Naive thymus-derived CD4-positive, alpha-beta T cell (primary cell): ENCODE measurements at places on chromosomes 3 and 15.

GRCh38 chr3:118799303-118799702 lies 235.3 kb downstream of the IGSF11 start:
- no peak for DNase-seq

- no peak for DNase-seq
Measured at GRCh38 chr3:27160779-27161287, 208.3 kb downstream of the NEK10 start.

DNA sequence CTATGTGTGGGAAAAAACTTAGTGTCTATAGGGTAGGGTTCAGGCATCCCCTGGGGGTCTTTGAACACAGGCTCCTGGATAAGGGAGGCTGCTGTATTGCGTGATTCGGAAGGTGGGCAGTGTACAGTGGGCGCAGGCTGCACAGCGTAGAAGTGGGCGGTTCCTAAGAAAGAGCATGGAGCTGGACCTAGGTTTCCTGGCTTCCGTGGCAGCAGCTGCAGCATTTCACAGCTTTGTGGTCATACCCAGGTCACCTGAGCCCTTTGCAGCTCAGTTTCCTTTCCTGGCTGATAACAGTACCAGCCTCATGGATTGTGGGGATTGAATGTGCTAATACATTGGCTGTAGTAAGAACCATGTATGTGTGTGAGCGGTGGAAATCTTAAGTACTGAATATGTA lies 22.2 kb downstream of the CFAP100 start:
- DNase-seq = no peak

DNA sequence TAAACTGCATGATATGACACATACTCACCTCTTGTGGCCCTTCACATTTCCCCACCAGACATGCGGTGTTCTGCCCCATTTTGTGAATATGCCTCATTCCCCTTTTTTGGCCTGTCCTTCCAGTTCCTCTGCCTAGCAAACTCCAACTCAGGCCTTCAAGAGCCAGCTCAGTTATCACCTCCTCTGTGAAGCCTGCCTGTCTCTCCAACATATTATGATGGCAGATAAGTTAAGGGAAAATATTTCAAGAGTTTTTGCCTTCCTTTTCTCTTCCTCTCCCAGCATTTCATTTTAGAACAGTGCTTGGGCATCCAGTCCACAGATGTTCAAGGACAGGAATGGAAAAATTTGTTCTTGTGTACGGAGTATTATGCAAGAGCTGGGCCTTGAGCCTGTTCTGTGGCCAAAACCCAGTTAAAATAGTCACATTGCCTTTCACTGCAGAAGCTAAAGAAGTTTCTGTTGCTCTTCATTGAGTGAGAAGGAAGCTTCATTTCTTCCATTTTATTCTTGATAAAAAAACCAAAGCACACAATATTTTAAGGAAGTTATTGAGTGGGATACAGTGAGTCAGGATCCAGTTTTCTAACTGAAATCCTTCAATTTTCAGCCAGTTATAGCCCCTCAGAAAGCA lies 192.0 kb downstream of the GHSR start:
- no peak for DNase-seq

GRCh38 chr3:108177536-108177935 lies 44.7 kb downstream of the IFT57 start:
- DNase-seq = no peak

DNA sequence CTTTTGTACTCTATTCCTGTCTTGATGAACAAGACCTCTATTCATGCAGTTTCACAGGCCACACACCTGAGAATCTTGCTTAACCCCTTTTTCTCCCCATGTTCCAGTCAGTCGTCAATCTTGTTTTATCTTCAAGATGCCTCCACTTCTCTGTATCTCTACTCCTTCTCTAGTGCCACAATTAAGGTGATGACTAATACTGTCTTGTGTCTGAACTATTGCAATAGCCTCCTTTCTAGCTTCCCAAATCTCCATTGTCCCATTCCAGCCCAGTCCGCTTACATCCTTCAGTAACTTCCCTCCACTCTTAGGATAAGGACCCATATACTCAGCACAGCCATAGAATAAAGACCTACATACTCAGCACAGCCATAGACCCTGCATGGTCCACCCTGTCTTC lies 24.7 kb downstream of the CHST14 start:
- no peak for DNase-seq

DNA sequence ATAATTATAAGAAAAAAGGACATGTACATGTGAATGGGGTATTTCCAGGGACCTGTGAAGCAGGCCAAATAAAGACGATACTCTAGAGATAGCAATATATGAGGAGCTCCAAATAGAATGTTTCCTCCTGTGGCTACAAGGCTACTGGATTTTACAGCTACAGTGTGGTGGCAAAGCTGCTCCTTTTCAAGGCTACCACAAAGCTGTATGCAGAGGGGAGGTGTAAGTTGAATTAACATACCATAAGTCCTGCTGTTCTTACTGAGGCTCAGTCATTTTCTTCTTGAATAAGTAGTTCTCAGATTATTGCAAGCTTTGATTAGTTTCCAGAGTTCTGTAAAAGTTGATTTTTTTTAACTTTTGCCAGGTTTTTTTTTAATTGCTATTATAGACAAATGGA lies 1184.6 kb upstream of the EPHA6 start:
- DNase-seq = no peak

DNA sequence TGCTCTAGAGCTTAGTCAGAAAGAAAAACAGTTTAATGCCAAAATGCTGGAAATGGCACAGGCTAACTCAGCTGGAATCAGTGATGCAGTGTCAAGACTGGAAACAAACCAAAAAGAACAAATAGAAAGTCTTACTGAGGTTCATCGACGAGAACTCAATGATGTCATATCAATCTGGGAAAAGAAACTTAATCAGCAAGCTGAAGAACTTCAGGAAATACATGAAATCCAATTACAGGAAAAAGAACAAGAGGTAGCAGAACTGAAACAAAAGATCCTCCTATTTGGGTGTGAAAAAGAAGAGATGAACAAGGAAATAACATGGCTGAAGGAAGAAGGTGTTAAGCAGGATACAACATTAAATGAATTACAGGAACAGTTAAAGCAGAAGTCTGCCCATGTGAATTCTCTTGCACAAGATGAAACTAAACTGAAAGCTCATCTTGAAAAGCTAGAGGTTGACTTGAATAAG lies 150.5 kb upstream of the LRRFIP2 start:
- DNase-seq = no peak

- no peak for DNase-seq
Measured at GRCh38 chr3:125128861-125129501, 73.2 kb upstream of the HEG1 start.

- no peak for DNase-seq
Measured at GRCh38 chr3:43926055-43926454, 235.3 kb downstream of the ABHD5 start.

- DNase-seq = no peak
Measured at GRCh38 chr15:43214592-43215295, 6.1 kb downstream of the EPB42 start.

DNA sequence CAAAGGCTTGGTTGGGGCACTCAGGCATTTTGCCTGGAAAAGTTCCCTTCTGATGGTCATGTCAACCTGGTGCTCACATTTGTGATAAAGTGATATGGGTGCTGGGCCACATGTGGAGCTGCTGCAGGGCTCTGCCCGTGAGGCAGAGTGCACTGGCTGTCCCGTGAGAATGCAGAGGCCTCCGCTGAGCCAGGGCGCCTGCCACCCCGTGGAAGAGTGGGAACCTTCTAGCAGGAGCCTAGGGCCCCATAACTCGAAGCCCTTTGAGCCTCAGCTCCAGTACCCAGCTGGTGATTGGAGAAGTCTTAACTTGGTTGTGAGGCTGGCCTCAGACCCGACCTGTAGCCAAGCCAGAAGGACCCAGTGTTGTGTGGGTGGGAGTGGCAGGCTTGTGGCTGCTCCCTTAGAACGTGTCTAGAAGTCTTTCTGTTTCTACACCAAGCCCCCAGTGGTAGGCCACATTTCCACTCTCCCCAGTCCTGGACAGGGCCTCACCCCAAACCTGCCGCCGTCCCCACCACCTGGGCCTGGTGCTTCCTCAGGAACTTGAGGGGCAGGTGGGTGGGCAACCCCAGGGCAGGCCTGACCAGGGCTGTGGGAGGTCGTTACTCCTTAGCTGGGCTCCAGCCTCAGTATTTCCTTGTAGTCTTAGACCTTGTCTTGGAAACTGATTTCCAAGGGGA lies 19.7 kb downstream of the SEC61A1 start:
- DNase-seq = no peak

- no peak for DNase-seq
Measured at GRCh38 chr3:170689296-170689829, 103.5 kb upstream of the SLC7A14 start.

DNA sequence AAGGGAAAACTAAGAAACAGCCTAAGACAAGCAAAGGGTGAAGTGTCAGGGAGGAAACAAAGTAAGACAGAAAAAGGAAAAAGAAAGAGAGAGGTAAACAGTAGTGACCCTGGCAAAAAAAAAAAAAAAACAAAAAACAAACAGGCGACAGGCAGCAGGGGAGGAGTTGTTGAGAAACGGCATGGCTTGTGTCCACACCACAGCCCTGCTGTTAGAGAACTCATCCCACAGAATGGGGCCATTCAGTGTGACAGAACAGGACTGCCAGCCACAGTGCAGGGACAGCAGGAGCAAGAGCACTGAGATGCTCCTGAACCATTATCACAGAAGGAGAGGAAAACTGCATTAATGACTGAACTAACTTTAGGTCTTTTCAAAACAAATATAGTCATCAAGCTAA lies 29.7 kb downstream of the MECOM start:
- no peak for DNase-seq

DNA sequence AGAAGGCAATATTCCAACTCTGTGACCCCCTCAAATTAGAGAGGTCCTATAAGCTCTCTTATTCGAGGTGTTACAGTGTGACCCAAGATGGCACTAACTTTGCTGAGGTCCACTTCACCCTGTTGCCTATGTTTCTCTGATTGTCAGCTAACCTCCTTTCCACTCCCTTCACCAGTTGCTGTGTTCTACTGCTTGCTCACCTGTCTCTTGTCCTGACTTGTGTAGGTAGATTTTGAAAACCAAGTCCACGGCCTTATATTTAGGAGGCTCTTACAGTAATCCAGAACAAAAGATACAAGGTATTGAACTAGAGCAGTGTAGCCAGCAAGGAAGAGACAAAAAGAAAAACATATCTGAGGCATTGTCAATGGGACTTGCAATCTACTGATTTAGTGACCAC lies 20.1 kb upstream of the GSK3B start:
- no peak for DNase-seq

GRCh38 chr3:69855436-69856162 lies 116.3 kb downstream of the MITF start:
- no peak for DNase-seq

DNA sequence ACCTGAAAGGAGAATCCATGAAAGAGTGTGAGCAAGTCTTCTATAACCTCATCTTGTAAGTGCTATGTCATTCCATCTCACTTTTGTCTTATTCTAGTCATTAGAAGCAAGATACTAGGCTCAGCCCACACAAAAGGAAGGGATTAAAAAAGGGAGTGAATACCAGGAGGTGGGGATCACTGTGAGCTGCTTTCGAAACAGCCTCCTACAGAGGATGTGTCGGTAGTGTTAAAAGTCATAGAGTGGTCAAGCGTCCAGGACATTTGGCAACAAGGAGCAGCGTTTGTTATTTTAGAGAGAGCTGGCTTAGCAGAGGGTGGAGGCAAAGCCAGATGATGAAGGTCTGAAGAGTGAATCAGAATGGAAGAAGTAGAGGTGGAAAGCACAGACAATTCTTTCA lies 11.7 kb upstream of the ZNF148 start:
- DNase-seq = no peak

DNA sequence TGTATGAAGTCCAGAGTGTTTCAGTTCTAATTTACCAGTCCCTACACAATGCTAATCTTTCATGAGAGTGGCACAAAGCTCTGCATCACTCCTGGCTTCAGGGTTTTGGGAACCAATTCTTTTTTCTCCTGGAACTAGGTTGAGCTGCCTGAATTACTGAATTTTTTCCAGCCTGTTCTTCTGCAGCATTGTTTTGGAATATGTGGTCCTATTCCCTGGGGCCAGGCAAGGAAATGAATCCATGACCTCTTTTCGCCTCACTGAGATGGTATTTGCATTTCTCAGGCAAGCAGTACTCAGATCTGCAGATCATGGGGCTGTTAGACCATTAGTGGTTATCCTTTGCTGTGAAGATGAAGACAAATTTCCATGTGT lies 25.6 kb upstream of the GPR171 start:
- no peak for DNase-seq

- no peak for DNase-seq
Measured at GRCh38 chr3:193938613-193939012, 197.3 kb upstream of the HES1 start.

DNA sequence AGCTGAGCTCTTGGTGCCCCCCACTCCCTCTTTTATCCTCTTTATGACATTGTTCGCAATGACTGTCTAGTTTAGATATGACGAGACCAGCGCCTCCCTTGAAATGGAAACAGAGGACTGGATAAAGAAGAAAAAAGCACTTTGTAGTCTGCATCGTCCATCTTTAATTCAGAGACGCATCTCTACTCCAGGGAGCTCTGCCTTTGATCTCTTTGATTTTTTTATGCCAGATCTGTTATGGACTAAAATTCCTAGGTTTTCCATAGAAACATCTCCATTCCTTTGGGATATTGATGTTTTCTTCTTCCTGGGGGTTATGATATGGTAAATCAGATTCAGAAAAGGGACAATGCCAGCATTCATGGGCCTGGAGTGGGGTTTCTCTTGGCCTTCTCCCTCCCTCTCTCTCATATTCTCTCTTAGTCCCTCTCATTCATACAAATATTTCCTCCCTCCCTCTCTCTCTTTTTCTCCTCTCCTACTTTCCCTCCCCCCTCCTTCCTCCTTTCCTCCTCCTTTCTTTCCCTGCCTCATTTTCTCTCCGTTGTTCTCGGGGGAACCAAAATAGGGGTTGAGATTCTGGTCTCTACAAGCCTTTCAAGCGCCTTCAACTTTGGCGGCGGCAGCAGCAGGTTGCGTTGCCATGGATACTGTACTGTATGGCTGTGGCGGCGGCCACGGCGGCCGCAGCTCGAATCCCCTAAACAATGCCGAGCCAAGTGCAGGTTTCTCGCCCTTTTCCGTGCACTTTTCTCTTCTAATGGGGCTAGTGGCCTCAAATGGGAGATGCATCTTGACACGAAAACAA lies 45.5 kb downstream of the ZIC4 start:
- DNase-seq = no peak

DNA sequence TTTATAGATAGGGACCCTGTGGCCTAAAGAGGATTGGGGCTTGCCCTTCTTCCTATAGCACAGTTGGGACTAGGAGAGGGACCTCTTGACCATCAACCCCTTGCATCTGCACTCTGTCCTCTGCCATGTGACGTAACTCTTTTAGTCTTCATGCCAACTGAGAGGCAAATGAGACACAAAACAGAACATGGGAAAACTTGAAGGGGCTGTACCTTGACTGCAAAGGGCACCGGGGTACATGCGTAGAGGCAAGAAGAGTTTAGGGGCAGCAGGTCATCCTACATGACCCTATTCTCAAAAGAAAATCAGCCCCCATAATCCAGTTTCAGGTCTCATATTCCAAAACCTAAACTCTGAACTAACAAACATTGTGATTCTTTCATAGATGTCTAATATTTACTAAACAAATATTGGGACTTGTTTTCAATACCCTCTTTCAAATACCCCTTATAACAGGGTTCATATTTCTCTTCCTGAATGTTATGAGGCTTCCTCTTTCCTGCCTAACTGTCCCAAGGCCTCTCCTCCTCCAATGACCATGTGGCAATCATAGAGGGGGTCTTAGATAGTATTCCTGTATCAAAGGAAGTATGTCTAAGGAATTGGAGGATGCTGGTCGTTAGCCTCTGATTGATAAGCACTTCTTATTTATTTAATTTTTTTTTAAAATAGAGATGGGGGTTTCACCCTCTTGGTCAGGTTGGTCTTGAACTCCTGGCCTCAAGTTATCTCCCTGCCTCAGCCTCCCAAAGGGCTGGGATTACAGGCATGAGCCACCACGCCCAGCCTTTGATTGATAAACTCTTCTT lies 20.6 kb downstream of the ACKR2 start:
- DNase-seq = no peak
